ENCODE measurements at places on chromosomes 6 and 20.

DNA sequence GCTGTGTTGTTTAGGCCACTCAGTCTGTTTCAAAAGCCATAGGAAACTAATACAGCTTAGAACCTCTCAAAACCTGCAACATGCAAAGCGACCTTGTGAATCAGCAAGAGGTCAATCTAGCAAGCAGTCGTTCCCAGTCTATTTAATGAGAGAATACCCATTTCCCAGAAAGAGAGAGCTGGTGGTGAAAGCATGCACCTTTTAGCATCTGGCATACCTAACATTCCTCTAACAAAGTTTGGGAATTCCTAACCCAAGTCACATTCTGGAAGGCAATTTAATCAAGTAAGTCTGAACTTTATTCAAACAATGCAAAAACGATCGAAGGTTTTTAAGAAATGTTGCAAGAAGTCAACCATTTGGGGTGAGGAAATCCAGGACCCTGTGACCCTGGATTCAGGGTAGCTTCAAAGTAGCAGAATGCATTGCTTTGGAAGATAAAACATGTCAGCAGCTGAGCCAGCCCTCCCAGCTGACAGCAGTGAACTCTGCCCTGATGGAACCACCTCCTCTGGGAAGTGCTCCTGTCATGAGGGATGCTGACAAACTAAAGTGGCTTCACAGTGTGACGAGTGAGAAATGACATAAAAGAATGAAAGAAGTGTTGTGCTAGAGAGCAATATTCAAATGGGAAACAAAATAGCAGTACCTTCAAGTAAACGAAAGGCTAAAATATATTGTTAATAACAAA is 104.8 kb downstream of the GMDS start:
- no peak for DNase-seq

GRCh38 chr20:21399005-21399475 is 1.7 kb upstream of the NKX2-4 start:
- no peak for DNase-seq

GRCh38 chr6:41186031-41186562 is 14.9 kb downstream of the TREML2 start:
- DNase-seq = no peak

DNA sequence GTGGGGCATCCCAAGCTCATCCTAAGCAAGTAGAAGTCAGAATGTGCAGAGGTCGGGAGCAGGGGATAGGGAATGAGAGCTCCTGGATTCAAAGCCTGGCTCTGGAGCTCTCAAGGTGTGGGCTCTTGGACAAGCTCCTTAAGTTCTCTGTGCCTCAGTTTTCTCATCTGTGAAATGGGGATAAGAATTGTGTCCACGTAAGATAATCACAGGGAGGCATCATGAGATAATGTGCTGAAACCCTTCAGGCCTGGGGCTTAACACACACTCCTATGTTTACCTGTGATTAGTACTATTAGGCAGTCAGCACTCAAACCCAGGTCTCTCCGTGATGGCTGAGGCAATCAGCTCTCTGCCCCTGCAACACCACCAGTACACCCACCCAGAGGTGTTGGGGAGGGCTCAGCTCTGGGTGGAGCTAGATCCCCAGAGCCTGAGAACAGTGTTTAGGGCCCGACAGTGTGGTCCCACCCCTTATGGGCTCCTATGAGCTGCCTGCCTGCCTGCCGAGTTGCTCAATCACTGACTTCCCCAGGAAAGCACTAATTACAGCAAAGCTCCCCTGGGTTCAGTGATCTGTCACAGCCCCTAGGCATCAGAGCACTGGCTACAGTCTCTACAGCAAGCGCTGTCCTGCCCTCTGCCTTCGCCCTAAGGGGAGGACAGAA is 6.3 kb upstream of the SIRPA start:
- DNase-seq = no peak

GRCh38 chr6:4774715-4775493 is 1.3 kb upstream of the CDYL start:
- peak; percentile 22 for DNase-seq

DNA sequence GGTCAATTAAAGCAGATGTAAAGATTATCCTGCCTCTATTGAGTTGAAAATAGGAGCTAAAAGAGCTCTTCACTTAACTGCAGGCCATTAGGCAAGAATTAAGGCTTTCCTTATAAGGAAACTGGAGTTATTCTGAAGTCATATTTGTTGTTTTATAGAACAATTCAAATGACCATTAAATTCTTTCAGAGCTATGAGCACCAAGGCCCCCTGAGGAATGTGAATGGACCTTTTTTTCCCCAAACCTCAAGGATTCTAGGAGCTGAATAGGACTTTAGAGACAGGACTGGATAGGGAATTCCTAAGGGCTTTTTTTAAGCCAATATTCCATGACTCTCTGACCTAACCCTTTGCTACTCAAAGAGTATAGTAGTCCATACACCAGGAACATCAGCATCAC is 565.7 kb upstream of the BTBD3 start:
- DNase-seq = no peak

DNA sequence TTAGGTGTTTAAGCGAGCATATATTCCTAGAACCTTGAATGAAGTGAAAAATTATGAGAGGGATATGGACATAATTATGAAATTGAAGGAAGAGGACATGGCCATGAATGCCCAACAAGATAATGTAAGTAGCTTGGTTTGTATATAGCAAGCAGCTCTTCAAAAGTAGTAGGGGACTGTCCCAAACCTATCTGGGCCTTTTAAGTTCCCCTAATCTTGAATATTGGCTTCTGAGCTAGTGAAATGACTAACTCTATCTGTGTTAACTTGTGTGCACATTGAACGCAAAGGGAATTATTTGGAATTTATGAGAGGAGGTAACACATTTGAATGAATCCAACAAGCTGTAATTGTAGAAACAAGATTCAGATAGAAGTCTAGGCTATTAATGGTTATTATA is 21.7 kb downstream of the RIOK1 start:
- DNase-seq = no peak

DNA sequence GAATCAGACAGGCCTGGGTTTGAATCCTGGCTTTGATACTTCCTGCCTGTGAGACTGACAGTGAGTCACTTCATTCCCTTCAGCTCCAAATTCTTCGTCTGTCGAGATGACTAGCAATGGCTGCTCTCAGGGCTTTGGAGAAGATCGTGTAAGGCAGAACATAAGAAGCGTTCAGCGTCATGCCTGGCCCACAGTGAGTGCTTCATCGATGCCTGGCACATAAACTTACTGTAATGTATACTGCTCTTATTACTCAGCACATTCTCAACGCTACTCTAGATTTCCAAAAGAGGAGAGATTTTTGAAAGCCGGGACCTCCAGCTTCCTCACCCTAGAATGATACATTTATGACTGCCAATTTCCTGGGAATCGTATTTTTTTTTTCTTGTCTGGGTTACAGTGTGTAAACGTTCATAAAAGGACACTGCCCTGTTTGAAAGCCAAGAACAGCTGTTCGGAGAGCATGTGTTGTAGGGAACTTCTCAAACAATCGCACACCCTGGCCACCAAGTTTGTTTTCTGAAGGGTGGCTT is 16.2 kb upstream of the BCAS1 start:
- DNase-seq = no peak

DNA sequence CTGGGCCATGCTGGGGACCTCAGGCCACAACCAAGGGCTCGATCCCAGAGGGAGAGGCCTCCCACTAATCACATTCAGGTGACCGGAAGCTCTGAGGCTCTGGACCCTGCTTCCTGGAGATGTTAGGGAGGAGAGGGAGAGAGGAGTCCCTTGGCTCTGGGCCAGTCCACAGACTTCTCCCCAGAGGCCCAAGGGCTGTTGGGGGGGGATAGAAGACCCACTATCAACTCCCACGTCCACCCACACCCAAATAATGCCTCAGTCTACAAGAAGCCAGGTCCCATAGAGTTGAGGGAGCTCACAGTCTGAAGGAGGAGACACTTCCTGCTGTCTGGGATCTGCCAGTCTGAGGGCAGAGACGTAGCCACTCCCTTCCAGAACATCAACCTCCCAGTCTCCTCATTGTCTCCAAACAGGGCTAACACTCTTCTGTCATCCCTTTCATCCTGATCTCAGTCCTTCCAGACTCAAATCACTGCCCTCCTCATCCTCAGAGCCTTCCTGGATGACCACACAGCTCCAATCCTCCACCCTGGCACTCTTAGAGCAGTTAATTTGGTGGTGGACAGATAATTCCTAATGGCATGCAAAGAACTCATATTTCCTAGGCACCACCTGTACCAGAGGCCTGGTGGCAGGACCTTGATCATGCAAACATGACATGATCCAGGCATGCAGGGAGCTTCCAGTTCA is 69.9 kb downstream of the MRPL14 start:
- DNase-seq = no peak

- no peak for DNase-seq
Measured at GRCh38 chr6:69771158-69771906, 25.5 kb downstream of the LMBRD1 start.

DNA sequence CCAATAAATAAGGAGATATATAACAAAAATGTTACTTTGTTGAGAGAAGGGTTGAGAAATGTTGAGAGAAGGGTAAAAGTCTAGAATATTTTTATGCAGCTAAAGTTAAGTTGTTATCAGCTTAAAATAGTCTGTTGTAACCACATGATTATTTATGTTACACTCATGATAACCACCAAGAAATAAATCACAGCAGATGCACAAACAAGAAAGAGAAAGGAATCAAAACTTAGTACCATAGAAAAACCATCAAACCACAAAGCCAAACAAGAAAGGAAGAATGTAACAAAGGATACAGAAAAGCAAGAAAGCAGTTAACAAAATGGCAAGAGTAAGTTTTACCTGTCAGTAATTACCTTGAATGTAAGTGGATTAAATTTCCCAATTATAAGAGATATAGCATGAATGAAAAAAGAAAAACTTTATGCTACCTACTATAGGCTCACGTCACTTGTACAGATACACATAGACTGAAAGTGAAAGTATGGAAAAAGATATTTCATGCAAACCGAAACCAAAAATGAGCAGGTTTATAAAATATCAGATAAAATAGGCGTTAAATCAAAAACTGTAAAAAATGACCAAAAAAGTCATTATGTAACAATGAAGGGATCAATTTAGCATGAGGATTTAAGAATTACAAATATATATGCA is 93.6 kb downstream of the STXBP5 start:
- DNase-seq = no peak

GRCh38 chr6:12947151-12947871 is 230.7 kb downstream of the PHACTR1 start:
- DNase-seq = no peak

GRCh38 chr6:85676086-85676729 is 33.5 kb upstream of the SYNCRIP start:
- DNase-seq = no peak

DNA sequence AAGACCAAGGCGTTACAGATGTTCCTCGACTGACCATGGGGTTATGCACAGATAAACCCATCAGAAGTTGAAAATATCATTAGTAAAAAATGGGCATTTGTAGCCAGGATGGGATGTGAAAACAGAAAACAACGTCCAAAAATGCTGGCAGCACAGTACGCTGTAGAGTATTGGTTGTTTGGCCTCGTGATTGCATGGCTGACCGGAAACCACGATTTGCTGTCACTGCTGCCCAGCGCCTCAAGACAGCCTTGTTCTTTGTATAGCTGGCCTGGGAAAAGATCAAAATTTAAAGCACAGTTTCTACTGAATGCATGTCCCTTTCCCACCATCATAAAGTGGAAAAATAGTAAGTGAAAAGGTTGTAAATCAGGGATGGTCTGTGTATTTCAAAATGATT is 41.9 kb downstream of the MTHFD1L start:
- DNase-seq = no peak

- no peak for DNase-seq
Measured at GRCh38 chr6:71395731-71396409, 107.3 kb downstream of the OGFRL1 start.

- no peak for DNase-seq
Measured at GRCh38 chr6:151443911-151444621, 7.9 kb downstream of the RMND1 start.

DNA sequence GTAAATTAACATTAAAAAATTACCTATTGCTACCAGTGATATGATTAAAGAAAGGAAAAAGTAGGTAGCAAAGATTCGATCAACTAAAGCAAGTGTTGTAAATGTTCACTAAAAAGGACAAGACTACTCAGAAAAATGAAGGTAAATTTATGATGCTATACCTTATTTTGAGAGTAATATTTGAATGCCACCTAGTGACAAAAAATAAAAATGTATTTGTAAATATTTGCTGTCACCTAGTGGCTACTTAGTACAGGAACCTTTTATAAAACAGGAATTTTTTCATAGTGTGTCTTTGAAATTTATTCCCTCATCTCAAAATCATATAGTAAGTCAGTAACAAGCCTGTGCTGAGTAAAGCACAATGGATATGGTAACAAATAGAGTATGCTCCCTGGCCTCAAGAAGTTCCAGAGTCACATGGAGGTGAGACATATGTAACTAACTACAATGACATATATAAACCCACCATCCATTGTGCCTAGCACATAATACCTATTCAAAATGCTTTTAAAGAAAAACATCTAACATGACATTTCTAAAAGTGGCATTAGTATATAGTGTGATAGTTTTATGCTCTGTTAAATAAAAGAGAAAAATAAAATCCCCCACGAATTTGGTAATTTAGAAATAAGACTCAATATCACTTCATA is 193.1 kb upstream of the SIM1 start:
- DNase-seq = no peak

- DNase-seq = no peak
Measured at GRCh38 chr20:53370345-53370961, 223.2 kb downstream of the ZNF217 start.

DNA sequence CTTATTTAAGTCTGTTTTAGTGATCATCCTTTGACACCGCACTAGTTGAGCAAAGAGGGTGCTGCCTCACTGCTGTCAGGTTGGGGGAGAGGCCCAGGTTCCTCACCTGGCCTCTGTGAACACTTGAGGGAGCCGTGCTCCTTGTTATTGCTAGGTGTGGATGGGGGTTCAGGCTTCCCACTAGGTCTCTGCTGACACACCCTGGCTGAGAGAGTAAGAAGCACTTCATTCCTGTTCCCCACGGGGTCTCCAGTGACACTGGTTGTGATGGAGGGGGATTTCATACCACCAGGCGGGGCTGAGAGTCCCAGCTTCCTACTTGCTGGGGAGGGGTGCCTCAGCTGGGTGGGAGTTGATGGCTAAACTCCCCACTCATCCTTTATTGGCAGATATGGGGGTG is 11.1 kb upstream of the NOTCH4 start:
- DNase-seq = no peak

- DNase-seq = no peak
Measured at GRCh38 chr20:428658-429200, 20.6 kb downstream of the RBCK1 start.
